ENCODE measurements at places on chromosomes 2 and 18. TPM values are rescaled to one million over a fixed set of nuclear protein-coding genes. Genes with fewer than 3 reads are reported as not detected.

SIX3 gene
- not detected for total RNA-seq

DNA sequence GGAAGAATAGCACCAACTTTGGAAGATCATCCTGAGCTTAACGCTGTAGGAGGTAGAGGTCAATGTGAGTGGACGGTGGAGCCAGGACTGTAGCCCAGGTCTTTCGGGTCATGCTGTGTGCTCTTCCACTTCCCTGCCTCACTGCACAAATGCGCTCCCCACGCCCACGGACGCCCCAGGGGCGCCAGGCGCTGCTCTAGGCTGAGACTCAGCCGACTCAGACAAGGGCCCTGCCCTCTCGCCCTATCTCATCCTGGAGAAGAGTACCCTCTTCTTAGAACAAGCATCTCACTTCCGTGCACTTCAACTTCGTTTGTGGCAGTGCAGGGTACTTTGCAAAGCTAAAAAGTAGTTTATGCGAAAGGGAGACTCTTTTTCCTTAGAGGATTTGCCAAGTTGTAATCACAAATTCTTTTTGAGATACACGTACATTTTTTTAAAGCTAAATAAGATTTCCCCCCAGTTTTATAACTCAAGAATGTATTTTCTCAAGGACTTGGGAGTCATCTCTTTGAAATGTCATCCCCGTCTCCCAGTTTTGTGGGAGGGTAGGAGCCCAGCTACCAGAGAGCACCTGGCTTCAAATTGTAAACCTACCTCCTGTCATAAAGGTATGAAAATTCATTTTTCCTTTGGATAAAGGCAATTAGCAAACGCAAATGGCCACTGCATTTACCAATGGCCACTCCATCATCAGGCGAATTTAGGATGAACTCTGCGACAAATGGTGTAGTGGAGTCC lies 1.2 kb upstream of the PRELID3A start:
- ATAC-seq: no peak

SH2D6 gene
- 0.12 TPM for total RNA-seq

MAL gene
- 382 TPM for total RNA-seq

GRCh38 chr2:193806088-193806774 lies 1611.5 kb upstream of the TMEFF2 start:
- ATAC-seq: no peak

GRCh38 chr2:4553241-4553640 lies 849.9 kb downstream of the DCDC2C start:
- ATAC-seq: no peak

DNA sequence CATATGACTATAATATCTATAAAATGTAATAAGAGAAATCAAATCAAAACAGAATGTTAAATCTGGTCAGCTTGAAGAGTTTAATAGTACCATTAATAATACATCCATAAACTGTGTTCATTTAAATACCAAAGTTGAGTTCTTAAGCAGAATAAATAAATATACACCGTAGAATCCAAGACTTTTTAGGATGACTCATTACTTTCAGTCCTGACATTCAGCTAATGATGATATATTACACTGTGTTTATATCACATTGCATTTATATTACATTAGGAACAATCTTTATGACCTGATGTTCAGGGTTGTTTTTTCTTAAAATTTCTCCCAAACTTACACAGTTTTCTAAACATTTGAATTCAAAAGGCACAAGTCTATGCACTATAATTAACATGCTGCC lies 331.3 kb downstream of the SS18 start:
- ATAC-seq: no peak

CYRIA gene
- total RNA-seq: 1.3 TPM

GRCh38 chr2:46337208-46337994 lies 40.2 kb downstream of the EPAS1 start:
- ATAC-seq: no peak

MPP4 gene
- total RNA-seq: not detected

SULT1C2 gene
- not detected for total RNA-seq
